A549 (cell line): ENCODE measurements at places on chromosomes 1 and 21.
A peak's percentile ranks its signal among the peaks of the same experiment; 100 is the strongest.

GRCh38 chr1:198678301-198678836, 39.5 kb downstream of the PTPRC start:
- DNase-seq = no peak

GRCh38 chr1:59237900-59238299, 59.0 kb upstream of the FGGY start:
- DNase-seq = no peak

DNA sequence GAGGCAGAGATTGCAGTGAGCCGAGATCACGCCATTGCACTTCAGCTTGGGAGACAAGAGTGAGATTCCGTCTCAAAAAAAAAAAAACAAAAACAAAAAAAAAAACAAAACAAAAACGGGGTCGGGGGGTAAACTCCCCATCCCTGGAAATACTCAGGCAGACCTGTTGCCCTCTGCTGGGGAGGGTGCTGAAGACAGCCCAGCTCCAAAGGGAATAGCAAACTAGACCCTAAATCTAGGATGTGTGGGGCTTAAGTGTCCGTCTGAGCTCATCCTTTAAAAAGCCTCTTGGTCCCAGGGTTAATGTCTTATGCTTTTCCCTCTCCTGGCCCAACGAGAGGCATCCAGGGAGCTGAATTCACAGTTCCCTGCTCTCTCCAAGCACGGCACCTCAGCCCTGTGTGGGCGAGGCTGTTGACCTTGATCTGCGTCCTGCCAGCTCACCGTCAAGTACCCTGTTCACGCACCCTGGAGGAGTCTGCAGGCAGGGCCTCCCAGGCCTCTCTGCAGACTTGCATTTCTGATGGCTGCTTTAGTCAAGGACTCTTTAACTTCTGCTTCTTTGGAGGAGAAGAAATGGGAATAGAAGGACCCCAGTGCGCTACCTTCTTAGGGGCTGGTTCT, 22.3 kb downstream of the KCND3 start:
- no peak for DNase-seq

- no peak for DNase-seq
Observed at GRCh38 chr1:187129132-187129531, 300.4 kb downstream of the PLA2G4A start.

DNA sequence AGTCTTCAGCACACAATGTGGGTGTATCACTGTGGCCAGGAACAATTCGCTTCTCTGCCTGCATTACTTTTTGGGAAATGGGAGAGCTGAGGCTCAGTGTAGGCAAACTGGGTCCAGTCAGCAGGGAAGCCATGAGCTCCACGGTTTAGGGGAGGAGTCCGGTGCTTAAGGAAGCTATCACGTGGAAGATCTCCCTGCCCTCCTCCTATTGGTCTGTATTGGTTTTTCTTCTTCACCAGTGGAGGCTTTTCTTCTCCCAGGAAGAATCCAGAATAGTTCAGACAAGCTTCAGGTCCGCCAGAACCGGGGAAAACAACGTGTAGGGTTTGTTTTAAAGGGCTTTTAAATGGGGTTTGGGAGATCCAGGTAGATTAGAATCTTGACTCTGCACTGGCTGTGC, 156.2 kb upstream of the CAMK1G start:
- no peak for DNase-seq

DNA sequence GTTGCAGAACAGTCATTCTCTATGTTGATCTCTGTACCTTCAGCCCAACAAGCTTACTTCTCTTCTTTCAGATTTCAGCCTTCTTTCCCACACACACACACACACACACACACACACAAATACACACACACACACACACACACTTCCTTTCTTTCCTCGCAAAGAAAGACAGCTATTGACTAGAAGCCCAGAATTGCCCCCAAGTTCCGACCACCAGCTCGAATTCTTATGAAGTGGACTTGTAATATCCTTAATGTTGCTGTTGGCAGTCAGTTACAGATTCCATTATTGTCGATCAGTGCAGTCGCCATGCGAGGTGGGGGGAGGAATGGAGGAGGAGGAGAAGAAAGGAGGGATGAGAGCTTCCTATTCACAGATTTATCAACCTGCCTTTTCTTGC, 125.5 kb downstream of the CLEC20A start:
- DNase-seq = no peak

DNA sequence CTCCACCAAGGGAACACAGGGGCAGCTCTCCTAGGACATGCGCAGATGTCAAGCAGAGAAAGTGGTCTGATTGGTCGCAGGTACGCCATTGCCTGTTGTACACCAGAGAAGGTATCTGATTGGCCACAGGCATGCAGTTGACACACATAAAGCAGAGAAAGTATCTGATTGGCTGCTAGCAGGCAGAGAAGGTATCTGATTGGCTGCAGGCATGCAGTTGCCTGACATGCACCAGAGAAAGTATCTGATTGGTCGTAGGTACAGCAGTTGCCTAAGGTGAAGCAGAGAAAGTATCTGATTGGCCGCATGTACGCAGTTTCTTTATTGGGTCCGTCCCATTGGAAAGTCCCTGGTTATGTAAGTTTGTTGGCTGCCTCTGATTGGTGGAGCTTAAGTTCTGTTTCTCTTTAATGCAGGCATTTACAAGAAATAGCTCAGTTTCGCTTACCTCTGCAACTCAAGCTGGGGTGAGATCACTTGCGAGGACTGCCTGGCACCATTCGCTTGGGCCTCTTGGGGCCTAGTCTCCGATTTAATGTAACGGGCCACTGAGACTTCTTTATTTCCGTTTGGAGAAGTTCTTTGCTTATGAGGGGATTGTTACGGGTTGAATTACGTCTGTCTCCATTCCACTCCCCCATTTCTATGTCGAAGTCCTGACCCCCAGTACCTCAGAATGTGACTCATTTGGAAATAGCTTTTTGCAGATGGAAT, 74.2 kb downstream of the SIK1 start:
- peak; percentile 71 for DNase-seq

GRCh38 chr1:3069491-3070308, 697 bp downstream of the PRDM16 start:
- peak; percentile 37 for DNase-seq

- no peak for DNase-seq
Observed at GRCh38 chr1:67997746-67998145, 52.7 kb downstream of the DIRAS3 start.

DNA sequence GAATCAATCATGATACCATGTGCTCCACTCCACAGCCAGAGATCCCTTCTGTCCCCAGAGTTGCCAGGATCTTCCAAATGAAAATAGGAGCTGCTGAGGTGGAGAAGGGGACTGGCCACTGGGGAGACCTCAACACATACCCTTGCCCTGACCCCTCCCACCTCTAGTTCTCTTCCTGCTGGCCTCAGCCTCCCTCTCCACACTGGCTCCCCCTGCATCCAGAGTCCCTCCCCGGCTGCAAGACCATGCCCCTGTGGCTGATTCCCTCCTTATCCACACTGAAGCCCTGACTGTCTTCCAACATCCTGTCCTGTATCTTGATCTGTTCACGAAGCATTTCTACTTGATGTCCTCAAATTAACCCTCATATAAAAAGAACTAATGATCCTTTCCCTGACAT, 21.1 kb upstream of the CDK18 start:
- DNase-seq = no peak

- peak; percentile 11 for DNase-seq
Observed at GRCh38 chr1:47507881-47508701, 70.2 kb downstream of the FOXD2 start.
